Brain microvascular endothelial cell (primary cell): ENCODE measurements at places on chromosomes 5 and 9.

- no peak for DNase-seq
Observed at GRCh38 chr9:137918331-137919094, 40.9 kb downstream of the CACNA1B start.

DNA sequence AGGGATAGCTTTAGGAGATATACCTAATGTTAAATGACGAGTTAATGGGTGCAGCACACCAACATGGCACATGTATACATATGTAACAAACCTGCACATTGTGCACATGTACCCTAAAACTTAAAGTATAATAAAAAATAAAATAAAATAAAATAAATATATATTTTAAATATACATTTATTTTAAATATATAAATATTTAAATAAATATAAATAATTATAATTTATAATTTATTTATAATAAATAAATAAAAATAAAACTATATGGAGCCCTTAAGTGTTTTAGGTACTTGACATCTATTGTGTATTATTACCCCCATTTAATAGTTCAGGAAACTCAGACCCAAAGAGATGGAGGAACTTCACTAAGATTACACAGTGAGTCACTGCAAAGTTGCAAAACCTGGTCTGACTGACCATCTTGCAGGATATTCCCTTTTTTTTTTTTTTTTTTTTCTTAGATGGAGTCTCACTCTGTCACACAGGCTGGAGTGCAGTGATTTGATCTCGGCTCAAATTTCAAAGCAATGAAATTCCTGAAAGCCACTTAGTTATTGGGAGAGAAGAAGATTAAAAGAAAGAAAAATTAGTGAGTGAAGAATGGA is 5.8 kb upstream of the C5orf52 start:
- DNase-seq = peak; percentile 79

DNA sequence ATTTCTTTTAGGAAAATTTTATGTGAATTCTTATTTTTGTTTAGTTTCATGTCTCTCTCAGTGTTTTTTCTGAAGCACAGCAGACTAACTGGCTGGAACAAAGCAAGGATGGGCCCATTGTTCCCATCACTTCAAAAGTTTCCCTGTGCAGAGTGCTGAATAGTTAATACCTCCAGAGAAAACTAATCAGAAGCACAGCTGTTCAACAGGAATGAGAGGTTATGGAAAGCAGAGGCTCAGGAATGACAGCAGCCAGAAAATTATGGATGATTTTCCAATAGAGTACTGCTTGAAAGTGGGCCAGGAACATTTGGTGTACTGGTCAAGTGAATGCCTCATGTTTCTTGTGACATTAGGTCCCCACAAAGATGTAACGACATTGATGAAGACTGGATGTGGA is 173.0 kb upstream of the TARS1 start:
- no peak for DNase-seq

- no peak for DNase-seq
Observed at GRCh38 chr5:65818592-65818991, 96.6 kb downstream of the NLN start.

GRCh38 chr9:125432715-125433385 is 171.2 kb downstream of the GAPVD1 start:
- no peak for DNase-seq

- DNase-seq = no peak
Observed at GRCh38 chr9:7760014-7760415, 39.6 kb downstream of the DMAC1 start.

DNA sequence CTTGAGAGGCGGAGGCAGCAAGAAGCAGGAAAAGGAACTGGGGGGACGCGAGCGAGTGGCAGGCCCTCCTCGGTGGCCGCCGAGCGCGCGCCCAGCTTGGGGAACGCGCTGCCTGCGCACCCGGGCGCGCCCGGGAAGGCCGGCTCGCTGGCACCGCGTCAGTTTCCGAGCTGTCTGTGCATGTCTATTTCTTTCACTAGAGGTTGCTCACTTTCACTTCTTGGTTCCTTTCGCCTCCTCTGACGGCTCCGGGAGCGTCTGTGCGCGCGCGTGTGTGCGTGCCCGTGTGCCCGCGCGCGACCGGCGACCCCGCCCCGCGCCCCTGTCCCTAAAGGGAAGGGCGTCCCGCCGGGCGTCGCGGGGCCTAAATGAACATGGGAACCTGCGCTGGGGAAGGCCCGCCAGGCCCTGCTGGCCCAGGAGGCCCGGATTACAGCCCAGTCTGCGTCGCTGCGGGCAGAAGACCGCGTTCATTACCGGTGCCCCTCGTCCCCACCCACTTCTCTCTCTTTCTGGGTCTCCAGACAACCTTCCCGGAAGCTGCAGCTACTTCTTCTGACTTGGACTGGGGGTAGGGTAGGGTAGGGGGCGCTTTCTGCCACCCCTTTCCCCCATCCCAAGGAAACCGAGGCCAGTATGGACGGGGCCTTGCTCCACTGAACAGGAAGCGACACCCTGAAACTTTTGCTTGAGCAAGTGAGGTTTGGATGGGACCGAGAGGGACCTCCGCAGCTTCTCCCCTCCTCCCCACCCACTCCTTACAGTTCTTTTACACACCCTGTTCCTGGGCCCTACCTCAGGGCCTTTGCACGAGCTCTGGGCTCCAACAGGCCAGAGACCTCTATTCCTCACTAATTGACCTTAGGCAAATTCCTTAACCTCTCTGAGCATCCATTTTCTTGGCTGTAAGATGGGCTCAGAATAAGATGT is 205.8 kb upstream of the IER5L start:
- peak; percentile 56 for DNase-seq

GRCh38 chr5:109574985-109575384 is 114.7 kb upstream of the MAN2A1 start:
- DNase-seq = peak; percentile 6

- DNase-seq = no peak
Observed at GRCh38 chr9:91403665-91404543, 19.7 kb downstream of the NFIL3 start.

DNA sequence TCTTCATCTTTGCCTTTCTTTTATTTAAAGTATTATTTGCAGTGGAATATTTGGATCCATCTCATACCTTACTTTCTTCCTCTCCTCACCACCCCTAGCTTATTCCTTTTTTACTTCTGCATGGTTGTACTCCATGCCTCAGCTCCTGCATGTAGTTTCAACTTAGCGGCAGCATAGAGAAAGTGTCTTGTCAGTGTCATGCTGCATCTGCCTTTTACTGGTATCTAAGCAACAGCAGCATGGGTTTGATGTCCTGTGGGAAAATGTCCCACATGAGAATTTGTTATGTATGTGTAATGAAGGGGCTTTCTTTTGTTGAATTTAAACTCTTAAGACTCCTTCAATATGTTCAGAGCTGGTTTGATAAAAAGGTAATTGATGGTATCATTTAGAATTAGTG is 20.6 kb downstream of the TCERG1 start:
- DNase-seq = no peak

DNA sequence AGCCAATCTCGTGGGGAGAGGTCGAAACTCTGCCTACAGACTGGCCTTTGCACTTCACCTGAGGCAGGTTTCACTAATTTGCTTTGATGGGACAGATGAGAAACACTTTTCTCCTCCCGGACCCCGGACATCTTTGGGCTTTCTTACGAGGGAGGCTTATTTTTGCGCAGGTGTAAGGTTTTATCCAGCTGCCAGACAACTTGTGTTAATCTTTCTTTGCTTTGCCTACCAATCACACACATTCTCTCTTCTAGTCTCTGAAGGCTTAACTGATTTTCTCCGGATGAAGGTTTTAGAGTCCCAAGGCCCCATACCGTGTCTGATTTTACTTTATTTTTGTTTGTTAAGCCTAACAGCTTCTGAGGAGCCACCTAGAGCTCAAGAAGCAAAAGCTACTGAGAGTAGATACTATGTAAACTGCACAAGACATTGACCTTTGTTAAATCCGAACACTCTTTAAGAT is 436 bp upstream of the EMB start:
- no peak for DNase-seq

DNA sequence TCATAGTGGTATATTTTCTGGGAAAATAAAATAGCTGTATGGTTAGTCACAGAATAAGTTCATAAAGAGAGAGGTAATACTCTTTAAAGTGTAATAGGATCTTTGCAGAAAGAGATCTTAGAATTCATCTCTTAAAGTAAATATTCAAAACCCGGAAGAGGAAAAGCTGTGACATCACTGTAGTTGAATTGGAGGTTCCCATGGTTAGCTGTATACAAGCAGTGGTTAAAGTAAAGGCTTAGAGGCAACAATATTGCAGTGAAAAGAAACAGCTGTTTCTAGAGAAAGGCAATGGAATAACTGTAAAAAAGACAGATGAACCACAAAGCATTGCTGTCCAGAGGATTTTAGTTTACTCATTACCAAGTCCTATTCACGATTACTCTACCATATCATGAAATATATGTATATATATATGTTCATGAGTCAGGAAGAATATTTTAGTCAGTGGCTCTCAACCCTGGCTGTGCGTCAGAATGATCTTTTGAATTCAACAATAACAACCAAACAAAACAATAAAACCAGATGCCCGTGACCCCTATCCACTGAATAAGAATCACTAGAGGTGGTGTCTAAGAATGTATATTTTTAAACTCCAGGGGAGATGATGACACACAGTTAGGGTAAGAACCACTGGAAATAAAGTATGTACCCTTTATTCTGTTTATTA is 4.7 kb downstream of the ERCC6L2 start:
- DNase-seq = peak; percentile 74

DNA sequence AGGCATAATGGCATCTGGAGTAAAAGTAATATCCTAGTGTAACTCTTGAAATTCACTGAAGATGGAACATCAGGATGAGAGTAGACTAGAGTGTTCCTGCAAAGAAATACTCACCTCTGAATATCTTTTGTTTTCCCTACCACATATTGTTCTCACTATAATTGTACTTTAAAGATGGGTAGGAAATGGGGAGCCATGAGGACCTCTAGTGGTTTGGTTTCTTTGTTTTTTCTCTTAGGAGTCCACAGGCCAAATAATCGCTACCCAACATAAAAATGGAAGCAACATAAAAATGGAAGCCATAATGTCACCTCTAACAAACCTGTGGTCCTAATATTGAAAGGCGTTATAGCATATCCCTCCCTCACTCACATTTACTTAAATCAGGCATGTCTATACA is 2375.8 kb downstream of the MAT2B start:
- no peak for DNase-seq

GRCh38 chr5:1345876-1346626 is 1.2 kb upstream of the CLPTM1L start:
- DNase-seq = no peak

DNA sequence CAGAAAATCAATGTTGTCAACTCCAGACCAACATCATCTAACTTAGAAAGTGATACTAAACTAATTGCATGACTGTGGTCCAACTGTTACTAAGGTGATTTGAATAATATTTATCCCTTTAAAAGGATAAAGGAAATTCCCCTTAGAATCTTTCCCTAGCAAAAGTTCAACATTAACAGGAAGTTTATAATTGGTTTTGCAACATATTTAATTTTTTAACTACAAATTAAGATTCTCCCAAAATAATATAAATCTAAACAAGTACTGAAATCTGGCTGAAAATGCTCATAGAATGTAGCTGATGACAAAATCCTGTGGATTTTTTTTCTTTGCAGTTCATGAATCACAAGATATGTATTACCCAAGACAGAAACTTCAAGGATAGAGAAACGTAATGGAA is 151.4 kb downstream of the LPAR1 start:
- no peak for DNase-seq

GRCh38 chr5:138303372-138303771 is 28.2 kb downstream of the CDC25C start:
- peak; percentile 39 for DNase-seq

DNA sequence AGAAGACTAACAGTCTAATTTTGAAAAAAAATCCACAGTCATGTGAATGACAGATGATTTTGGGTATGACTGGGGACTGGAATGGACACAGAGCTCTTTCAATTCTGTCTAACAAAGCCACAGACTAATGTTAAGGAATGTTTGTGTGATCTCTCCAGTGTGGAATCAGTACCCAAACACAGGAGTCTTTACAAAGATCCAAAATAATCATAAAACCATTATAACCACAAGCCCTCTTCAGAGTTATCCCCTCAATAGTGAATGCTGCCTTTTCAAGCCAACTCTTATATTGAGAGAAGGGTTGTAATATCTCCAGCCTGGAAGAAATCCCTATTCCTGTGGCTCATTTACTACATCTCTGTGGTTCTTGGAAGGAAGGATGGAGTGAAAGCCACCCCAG is 552.0 kb upstream of the CLINT1 start:
- no peak for DNase-seq

DNA sequence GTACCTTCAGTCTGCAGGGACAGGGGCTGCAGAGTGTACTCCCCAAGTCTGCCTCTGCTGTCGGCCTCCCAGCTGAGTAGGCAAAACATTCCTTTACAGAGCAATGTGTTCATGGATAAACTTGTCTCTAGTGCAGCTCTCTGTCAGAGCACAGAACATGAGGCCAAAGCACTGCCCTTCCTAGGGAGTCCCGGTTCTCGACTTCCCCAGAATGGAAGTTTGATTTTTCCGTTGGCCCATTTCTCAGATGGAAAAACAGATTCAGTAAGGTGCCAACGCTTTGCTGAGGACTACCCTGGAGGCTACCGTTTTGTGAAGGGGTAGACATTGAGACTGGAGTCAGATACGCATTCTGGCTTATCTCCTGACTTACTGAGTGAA is 422 bp upstream of the TRIM32 start:
- DNase-seq = no peak

DNA sequence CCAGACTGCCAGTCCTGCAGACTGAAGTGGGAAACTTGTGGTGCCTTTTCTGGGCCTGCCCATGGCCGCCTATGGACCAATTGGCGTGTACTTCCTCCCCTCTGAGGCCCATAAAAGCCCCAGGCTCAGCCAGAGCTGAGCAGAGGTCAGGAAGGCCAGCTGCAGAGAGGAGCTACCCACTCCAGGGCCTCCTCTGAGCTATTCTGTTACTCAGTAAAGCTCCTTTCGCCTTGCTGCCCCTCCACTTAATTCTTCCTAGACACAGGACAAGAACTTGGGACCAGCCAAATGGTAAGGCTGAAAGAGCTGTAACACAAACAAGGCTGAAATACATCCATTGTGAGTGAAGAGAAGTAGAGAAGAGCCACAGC is 106.4 kb downstream of the C9orf50 start:
- no peak for DNase-seq

GRCh38 chr9:133171161-133171961 is 7.6 kb upstream of the GBGT1 start:
- DNase-seq = no peak

DNA sequence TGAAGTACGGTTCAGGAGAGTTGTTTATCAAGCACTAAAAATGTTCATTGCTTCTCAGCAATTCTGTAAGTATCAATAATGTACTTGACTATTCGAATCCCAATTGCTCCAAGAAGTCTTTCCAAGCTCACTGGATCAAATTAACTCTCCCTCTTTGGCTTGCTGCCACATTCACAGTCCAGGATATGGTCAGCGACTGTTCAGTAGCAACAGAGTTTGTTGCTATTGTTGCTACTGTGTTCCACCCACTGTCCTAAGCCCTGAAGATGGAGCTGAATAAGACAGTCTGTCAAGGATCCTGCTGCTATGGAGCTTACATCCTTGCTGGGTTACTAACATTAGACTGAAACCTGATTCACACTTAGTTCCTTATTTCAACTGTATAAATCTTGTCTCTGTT is 110.8 kb downstream of the FGF10 start:
- DNase-seq = no peak
